ENCODE measurements at places on chromosomes 12 and 14.

DNA sequence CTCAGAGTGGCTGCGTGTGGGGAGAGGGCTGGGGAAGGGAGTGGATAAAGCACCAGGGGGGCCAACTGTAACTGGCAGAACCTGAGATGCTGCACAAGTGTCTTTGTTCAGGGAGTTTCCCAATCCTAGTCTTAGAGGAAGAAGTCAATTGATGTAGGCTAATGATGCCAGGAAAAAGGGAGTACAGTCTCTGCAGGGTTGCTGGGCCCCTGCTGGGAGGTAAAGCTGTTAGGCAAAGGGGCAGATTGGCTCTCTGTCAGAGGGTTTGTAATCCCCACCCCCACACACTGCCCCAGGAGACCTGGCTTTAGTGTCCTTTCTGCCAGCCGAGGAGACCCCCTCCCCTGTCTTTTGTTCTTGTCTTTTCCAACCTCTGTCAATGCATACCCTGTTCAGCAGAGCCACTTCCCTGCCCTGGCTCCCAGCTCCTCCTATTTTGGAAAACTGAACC is 178.4 kb downstream of the KCNA5 start:
- DNase-seq, result no peak

- no peak for DNase-seq
Observed at GRCh38 chr12:100534625-100535227, 38.8 kb upstream of the GAS2L3 start.

DNA sequence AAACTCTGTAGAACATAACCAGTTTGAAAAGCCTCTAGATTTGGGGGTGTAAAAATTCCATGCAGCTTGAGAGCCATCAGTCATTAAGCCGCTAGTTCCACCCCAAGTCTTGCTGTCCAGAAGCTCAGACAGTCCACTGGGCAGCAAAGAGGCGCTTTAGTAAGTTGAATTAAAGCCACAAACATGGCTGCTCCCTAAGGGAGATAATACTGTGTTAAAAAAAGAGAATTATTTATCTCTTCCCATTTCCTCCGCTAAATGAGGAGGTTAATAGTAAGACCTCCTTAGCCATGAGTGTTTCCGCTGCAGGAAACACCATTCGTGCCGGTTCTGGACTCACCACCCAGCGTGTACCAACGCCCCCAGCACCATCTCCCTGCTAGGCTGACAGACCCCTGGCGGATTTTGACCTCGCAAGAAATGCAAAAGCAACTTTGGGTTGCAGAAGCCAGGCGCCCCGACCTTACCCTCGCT is 536 bp downstream of the TM7SF3 start:
- no peak for DNase-seq

- no peak for DNase-seq
Observed at GRCh38 chr14:56854325-56854724, 44.0 kb upstream of the OTX2 start.

- DNase-seq, result no peak
Observed at GRCh38 chr12:22046968-22047390, 961 bp downstream of the CMAS start.

DNA sequence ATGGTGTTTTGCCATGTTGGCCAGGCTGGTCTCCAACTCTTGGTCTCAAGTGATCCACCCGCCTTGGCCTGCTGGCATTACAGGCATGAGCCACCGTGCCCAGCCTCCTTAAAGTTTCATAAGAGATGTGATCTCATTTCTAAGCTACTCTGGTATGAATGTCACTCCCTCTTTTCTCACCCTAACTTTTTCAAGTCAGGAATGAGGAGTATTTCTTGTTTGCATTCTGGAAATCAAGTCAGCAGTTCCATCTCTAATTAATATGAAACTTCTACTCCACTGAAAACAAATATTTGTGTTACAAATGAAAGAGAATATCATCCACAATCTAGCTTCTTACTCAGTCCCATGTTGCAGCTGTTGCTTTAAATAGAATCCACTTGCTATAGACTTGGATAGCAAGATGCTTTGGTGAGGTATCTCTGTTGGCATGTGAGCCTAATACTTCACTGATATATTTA is 61.3 kb downstream of the ARF6 start:
- DNase-seq, result no peak

GRCh38 chr12:123142921-123143735 is 7.8 kb downstream of the PITPNM2 start:
- DNase-seq, result no peak

Data from ascending aorta (tissue), 2 donors.